DMS53 (cell line): ENCODE measurements at places on chromosomes 1 and 21.

DNA sequence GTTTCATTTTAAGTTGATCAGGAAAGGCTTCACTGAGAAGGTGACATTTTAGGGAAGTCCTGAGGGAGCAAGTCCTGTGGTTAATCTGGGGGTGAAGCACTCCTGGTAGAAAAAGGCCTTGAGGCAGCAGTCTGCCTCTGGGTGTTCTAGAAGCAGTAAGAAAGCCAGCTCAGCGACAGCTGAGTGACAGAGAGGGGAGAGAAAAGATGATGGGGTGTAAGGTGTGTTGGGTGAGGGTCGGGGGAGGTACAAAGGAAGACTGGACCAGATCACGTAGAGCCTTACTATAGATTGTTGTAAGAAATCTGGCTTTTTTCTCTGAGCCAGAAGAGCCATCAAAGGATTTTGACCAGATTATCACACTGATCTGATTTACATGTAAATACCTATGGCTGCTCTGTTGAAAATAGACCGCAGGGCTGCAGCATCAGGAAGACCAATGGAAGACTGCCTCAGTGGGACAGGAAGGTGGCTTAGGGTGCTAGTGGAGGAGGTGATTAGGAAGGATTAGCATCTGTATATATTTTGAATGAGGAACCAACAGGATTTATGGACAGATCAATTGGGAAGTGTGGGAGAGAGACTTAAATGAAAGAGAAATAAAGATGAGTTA, 131.2 kb downstream of the CDC7 start:
- no peak for DNase-seq

DNA sequence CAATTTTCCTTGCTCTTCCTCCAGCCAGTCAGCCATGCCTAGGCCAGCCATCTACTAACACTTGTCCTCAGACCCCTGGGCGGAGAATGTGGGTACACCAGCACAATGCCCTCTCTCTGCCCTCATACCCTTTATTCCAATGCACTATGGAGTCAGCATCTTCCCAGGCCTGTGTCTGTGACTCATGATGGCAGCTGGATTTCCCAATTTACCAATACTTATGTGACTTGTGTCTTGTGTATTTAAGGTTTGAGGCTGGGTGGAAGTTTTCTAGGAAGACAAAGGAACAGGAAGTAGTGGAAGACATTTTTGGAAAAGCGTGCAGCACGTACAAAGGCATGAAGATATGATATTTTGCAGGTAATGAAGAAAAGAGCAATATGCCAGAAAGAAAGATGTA, 114.3 kb downstream of the NMNAT2 start:
- DNase-seq = no peak

DNA sequence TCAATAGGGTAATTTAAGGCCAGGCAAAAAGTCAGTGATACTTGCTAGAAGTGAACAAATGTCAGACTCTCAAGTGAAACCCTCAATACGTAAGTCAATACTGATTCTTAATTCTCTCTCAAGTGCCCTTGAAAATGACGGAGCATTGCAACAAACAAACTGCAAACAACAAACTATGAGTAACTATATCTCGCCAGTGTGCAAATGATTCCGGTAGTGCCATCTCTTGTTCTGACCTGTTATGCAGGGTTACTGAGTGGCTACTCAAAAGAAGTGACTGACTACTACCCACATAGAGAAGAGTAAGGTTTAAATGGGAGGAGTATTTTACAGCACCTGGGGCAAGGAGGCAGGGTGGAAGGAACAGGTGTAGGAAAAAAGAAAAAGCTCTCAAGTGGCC, 1.6 kb downstream of the SLC19A2 start:
- peak; percentile 85 for DNase-seq

- peak; percentile 16 for DNase-seq
These were observed 13.8 kb upstream of the KCNQ4 start for GRCh38 chr1:40769815-40770214.

- no peak for DNase-seq
These were observed 25.7 kb downstream of the WDR4 start for GRCh38 chr21:42853621-42854020.

DNA sequence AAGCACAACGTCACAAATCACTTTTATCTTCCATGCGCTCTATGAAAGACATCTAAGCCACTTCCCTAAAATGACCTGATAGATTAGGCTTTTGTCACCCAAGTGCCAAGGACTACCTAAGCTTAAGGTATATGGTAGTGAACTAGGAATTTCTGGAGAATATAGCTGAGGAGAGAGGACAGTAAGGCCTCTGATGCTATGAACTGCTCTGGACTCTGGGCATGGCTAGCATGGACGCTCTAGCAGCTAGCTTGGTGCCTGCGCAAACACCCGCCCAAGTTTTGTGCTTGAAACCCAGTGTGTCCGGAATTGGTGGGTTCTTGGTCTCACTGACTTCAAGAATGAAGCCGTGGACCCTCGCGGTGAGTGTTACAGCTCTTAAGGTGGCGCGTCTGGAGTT, 42.5 kb downstream of the OR10J5 start:
- DNase-seq = no peak

- no peak for DNase-seq
These were observed 30.8 kb downstream of the LRRC53 start for GRCh38 chr1:74481607-74482006.

DNA sequence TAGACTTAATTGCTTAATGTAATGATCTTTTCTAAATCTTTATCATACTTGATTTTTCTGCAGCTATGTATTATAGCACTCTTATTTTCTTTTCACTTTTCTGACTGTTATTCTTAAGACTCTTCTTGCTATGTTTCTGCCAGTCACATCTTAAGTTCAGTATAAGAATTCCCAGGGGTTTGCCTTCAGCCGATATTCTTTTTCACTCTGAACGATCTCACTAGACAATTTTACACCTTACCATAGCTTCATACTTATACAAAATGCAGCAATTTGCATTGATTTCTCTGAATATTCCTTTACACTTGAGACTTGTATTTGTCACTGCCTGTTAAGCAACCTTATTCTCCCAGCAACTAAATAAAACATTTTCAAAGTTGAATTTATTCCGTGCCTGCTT, 242.5 kb upstream of the OLFM3 start:
- no peak for DNase-seq

- DNase-seq = peak; percentile 88
These were observed 22.4 kb downstream of the STPG1 start for GRCh38 chr1:24390924-24391782.

GRCh38 chr1:233516732-233517131, 97.2 kb upstream of the KCNK1 start:
- DNase-seq = no peak

DNA sequence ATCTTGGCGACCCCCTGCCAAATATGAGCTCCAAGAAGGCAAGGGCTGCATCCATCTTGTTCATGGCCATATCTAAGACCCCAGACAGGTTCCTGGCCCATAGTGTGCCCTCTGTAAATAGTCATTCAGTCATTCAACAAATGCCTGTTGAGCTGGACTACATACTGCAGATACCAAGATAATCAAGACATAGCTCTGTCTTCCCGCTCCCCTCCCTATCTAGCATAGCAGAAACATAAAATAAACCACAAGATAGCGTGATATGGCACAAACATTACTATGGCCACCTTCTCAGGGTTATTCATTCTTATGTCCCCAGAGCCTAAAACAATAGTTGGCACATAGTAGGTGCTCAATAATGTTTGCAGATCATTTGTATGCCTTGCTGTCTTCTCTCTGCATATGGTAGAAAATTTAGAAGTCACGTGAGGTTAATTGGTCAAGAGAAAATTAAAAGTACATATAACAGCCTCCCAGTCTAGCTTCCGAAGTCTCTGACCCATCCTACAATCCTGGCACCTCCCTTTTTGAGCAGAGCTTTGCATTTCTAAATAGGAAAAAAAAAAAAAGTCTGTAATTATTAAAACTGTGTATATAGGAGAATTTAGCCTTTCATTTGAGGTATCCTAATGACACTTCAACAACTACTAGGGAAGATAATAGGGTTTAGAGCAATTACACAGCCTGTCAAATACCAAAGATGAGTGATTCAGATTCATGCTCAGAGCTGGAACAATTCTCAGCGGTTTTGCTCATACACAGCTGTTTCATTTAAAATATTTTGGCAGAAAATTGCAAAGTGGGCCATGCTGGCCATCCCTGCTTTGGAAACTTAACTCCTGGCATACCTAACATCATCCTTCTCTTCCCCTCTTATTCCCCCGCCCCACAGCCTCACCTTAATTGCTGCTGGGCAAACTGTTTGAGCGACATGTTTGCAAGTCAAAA, 219.0 kb downstream of the KAZN start:
- DNase-seq = no peak

- DNase-seq = no peak
These were observed 12.6 kb upstream of the RHEX start for GRCh38 chr1:206040328-206040727.

- no peak for DNase-seq
These were observed 64.8 kb downstream of the MARK1 start for GRCh38 chr1:220592714-220593113.

- DNase-seq = peak; percentile 27
These were observed 41.3 kb upstream of the CR2 start for GRCh38 chr1:207412845-207413244.

GRCh38 chr1:155320661-155321617, at the start of gene RUSC1:
RUSC1 (plus strand) TSS chr1:155320894; CDS start chr1:155321774, 880 bp downstream.
- no peak for DNase-seq

GRCh38 chr1:156894711-156895454, 1.4 kb downstream of the PEAR1 start:
- no peak for DNase-seq

GRCh38 chr1:159483501-159483900, 44.0 kb downstream of the OR10J1 start:
- no peak for DNase-seq

DNA sequence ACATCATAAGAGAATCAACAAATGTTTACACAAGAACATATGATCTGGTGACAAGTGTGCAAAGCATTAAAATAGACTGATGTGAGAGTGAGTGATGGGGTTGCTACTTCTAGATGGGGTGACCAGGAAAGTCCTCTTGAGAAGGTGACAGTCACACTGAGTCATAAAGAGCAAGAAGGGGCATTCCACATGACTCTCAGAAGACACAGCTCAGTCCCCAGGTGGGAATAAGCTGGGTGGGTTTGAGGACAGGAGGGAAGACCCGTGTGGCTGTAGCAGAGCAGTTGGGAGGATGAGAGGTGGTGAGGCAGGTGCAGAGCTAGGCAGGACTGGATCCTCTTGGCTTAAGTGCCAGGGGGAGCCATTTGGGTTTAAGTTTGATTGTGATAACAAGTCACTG, 53.1 kb downstream of the TNR start:
- DNase-seq = peak; percentile 20

- DNase-seq = no peak
These were observed 19.3 kb downstream of the OBSCN start for GRCh38 chr1:228226956-228227791.

- no peak for DNase-seq
These were observed 8.1 kb downstream of the ODF2L start for GRCh38 chr1:86387916-86388627.

DNA sequence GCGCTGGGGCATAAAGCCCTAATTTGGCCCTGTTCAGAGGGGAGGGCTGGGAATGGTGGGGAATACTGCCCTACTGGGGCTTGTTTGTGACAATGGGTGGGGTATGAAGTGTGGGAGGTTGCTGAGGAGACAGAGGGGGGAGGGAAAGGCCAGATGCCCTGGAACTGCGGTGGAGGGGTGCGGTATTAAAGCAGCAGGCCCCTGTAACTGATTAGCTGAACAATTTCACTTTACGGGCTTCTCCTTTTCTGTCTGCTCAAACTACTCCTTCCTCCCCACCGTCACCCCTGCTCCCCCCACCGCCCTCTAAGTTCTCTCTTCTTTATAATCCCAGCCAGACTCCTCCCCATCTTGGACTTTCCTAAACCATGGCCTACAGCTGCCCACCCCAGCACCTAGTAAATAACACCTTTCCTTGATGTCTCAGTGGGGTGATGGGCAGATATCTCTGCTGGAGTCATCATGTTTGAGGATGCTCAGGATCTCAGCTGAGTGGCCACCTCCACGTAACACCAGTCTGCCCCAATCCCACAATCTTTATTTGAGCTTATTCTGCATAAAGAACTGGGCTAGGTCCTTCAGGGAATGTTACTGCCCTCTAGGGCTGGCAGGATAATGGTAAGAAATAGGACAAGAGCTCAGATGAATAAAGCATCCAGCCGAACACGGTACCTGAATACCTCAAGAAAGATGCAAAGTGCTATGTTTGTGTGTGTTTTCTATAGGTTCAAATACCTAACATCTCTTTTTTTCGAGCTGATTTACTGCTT, 33.5 kb downstream of the XCL1 start:
- no peak for DNase-seq

DNA sequence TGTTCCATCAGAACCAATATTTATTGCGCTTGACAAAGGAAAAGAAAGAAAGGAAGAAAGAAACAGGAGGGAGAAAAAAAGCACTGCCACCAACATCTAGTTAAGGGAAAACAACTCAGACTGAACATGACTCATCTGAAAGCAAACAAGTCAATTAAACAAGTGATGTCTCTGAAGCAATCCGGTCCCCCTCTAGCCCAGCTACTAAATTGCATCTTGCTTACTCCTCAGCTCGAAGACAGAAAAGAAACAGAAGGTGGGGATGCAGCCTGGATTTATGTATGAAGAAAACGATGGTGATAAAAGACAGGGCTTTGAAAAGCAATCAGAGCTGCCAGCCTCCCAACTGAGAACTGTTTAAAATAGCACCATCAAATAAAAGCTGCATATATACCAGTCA, 188.2 kb downstream of the OMA1 start:
- peak; percentile 85 for DNase-seq

- no peak for DNase-seq
These were observed 184.4 kb upstream of the GALNT2 start for GRCh38 chr1:229882621-229883020.

GRCh38 chr1:153542956-153543711, 2.4 kb upstream of the S100A5 start:
- DNase-seq = no peak

DNA sequence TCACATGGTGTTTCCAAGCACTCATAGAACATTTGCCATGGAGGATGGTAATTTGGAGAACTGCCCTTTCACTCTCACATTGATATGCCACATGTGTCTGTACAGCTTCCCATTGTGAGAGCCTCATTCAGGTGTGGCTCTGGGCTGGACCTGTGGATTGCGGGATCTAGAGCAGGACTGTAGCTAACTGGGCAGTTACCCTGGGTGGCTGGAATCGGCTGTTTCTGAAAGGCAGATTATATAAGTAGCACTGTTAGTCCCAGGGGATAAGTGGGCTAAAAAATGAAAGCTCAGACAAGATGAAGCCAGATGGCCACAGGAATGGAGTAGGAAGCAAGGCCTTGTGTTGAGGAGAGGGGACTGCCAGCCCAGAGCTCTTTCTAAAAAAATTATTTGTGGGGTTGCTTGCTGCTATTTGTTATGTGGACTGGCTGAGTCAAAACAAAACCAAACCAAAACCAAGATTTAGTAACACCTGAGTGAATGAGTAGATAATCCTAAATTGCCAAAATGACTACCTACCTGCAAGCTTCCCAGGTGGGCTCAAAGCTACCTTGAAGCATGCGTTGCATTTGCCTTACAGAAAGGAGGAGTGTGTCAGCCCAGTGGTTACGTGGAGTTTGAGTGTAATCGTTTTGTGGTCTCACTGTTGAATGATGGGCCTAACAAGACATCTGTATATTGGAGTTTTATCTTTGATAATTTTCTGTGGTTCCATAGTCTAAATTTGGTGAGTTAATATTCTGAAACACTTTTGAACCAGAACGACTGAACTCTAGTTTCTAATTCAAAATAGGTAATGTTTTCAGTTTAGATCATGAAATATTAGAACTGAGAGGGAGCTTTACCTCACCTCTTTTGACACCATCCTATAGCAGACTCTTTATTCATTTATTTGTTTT, 58.0 kb downstream of the SDCCAG8 start:
- peak; percentile 3 for DNase-seq

GRCh38 chr1:35369922-35370671, 101.6 kb downstream of the ZMYM4 start:
- DNase-seq = peak; percentile 19
